ENCODE measurements at places on chromosomes 13 and 19.

DNA sequence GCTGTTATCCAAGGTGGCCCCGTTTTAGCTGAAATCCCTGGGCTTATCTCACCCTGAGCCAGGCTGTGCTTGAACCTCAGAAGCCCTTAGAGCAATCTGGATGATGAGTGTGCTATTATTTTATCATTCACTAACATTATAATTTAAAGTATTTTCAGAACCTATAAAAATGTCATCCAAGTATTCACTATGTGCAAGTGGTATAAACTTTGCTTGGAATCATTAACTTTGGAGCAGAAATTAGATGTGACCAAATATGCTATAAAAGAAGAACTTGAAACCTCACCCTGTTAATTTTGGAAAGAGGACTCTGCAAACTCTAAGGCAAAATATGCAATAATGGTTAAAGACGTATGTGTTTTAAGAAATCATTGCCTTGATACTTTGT lies 147.5 kb downstream of the USP12 start:
- DNase-seq, result no peak

DNA sequence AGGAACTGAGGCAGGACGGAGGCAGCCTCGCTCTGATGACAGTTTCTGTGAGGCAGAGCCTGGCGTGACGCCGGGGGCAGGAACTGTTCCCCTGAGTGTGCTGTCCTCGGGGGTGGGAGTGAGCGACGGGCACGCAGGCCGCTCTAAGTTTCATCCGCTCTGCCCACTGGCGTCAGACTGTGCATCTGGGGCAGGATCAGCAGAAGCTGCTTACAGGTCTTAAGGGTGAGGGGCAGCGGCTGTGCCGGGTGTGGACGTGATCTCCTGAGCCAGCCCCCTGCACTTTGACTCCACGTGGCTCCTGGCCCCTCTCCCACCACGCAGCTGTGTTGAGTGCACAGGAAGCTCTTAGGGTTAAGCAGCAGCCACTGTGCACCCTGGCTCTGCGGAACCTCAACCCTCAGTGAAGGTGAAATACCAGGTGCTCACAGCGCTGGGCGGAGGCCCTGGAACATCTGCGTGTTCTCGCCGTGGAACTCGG lies 1.5 kb downstream of the GRK1 start:
- DNase-seq, result no peak

DNA sequence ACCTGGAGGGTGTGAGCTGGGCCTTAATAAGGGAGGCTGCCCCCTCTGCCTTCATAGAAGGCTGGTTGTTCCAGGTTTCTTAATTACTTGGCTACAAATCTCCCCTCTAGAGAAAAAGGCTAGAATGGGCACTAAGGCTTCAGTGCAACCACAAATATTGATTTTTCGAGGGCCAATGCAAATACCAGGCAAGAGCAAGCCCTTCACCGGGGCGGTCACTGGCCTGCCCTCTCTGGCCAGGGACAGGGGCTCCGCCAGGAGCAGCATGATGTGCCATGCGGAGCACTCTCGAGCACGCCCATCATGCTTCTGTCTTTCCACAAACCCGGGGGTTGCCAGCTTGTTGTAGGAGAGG lies 127.8 kb upstream of the SPACA7 start:
- no peak for DNase-seq

GRCh38 chr13:23848646-23849141 lies 40.5 kb downstream of the MIPEP start:
- DNase-seq, result no peak

GRCh38 chr13:101833671-101834070 lies 381.2 kb downstream of the ITGBL1 start:
- no peak for DNase-seq

GRCh38 chr13:41548031-41548430 lies 90.7 kb downstream of the RGCC start:
- DNase-seq, result no peak
